ENCODE measurements at places on chromosomes 1 and 21.

GRCh38 chr21:26782331-26782730 is 62.9 kb downstream of the ADAMTS1 start:
- DNase-seq: no peak

DNA sequence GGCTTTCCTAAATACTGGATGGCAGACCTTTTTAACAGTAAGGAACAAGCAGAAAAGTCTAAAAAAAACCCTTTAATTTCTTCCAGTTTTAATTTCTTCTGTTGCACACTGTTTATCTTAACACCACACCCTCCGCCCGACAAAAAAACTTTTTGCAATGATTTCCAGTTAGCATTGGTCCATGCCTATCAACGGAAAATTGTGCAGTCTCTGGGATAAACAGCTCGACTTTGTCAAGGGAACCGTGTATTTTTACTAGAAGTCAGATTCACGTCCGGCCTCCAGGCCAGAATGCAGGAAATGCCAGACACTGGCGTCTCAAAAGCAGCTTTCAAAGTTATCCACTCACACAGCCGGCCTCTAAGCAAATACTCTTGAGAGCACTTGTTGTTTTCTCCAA is 378 bp upstream of the NUP210L start:
- no peak for DNase-seq

DNA sequence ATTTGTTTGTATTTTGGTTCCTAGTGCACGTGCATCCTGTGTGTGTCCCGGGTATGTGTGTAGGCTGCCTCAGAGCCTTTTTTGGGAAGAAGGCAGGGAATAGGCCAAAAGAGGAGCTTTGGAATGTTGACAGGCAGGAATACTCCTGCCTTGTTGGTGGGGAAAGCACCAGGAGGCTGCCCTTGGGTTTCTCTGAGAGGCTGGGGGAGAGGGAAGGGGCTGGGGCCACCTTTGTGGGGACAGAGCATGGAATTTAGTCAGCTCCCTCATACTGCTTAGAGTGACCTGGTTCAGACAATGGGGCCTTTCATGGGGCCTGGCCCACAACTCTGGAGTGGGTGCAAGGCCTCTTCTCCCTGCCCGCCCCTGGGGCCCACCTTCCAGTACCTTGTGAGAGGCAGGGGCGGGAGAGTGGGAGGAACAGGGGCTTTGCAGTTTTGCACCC is 31.3 kb downstream of the ACOT11 start:
- no peak for DNase-seq

DNA sequence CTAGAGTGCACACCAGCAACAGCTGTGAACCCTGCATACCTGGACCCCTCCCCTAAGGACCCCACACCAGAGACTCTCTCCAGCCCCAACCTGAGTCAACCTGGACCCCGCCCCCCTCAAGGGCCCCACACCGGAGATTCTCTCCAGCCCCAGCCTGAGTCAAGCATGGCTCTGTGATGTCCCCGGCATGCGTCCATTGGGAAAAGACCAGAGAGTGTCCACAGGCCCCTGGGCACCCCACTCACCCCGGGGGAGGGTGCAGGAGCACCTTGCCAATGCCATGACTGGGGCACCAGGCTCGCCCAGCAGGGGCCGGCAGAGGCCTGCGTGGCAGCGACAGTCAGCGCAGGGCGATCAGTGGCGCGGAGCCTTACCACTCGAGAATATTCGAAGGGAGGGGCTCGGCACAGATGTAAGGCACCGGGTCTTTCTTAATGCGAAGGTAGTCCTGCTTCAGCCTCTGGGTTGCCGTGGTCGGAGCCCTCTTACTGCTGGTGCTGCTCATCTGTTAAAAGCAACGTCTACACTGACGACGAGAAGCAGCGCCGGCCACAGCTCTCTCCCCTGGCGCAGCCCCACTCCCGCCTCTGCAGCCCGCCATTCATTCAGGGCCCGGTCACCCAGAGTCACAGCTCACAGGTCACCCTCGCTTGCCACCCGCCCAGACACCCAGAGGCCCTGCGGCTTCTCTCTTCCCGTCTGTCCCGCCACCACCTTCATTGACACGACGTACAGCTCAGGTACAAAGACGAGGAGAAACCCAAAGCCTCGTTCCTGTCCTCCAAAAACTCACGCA is 6.0 kb downstream of the UBE2J2 start:
- DNase-seq: no peak

- DNase-seq: no peak
Measured at GRCh38 chr1:170041423-170042192, 32.9 kb downstream of the KIFAP3 start.

DNA sequence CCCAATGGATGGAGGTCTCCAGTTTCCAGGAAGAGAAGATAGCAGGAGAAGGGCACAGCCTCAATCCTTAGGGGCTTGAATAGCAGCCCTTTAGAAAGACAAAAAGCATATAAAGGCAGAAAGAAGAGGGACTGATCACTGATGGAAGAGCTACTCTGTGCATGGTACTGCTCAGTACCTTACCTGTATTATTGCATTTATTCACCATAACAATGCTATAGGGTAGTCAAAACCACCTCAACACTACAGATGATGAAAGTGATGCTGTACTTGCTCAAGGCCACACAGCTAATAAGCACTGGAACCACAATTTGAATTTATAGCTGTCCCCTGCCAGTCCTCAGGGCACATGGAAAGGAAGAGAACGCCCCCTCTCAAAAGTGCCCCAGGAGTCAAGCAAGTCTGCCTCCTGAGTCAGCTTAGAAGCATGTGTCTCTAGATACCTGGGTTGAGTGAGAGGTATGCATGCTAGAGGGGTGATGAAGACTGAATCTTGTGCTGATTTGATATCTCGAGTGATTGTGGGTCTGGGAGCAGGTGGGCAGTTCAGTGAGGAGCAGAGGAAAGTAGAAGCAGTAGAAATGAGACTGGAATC is 13.6 kb downstream of the DDAH1 start:
- no peak for DNase-seq

DNA sequence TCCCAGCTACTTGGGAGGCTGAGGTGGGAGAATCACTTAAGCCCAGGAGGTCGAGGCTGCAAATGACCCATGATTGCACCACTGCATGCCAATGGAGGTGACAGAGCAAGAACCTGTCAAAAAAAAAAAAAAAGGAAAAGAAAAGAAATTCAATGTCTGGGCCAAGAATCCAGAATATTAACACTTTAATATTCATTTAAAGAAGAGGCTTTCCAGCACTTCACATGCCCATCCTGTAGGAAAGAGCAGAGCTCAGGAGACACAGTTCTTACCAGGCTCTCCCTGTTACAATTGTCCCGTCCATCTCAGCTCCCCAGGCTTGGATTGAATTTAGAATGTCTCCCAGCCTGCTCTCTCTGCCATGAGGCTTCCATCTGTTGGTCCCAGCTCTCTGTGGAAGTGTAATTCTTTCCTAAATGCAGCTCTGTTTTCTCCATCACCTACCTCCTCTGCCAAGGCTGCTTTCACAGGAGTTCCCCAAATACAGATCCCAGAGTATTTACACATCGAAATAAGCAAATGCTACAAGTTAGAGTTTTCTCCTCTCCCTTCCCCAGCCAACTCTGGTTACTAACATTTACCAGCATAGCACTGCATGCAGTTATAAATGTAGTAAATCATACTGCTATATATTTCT is 116.6 kb upstream of the CDC42BPA start:
- no peak for DNase-seq

- peak; percentile 16 for DNase-seq
Measured at GRCh38 chr21:38804789-38805327, 871 bp upstream of the ETS2 start.

GRCh38 chr1:35047188-35047858 is 15.6 kb upstream of the ZMYM6 start:
- DNase-seq: no peak

GRCh38 chr1:221939607-221940006 is 197.7 kb upstream of the DUSP10 start:
- DNase-seq: no peak

DNA sequence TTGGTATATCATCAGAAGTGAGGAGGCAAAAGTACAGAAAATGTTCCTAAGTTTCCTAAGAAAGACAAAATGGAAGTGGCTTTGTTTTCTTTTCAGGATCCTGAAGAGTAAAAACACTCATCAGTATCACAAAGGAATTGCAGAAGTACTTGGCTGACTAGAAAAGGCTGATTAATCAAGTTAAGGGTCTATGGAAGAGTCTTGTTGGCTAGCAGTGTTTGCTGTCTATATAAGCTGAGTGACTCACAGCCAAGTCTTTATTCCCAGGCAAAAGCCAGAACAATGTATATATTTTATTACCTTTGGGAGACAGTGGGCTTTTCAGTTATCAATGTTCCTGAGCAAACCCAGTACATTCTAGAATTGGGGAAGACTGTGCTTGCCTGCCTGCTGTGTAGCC is 777.0 kb downstream of the PLA2G4A start:
- DNase-seq: no peak

DNA sequence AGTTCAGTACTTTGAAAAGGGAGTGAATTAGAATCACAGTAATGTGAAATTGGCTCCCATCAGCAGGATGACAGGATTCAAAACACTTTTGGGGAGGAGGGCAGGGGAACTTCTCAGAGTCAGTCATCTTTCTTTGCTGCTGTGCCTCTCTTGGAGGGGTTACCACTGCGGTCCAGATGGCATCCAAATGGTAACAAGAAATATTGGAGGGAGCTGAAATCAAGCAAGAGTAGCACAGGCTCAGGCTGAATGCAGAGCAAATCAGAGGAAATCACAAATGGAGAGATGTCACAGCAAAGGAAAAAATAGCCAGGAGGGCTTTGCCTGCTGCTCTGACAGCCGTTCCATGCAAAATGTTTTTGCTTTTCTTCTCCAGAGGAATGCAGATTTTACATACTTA is 75.0 kb upstream of the C8B start:
- no peak for DNase-seq

GRCh38 chr1:50181027-50181663 is 72.4 kb downstream of the ELAVL4 start:
- no peak for DNase-seq

- DNase-seq: no peak
Measured at GRCh38 chr1:28887835-28888682, 26.3 kb upstream of the EPB41 start.

DNA sequence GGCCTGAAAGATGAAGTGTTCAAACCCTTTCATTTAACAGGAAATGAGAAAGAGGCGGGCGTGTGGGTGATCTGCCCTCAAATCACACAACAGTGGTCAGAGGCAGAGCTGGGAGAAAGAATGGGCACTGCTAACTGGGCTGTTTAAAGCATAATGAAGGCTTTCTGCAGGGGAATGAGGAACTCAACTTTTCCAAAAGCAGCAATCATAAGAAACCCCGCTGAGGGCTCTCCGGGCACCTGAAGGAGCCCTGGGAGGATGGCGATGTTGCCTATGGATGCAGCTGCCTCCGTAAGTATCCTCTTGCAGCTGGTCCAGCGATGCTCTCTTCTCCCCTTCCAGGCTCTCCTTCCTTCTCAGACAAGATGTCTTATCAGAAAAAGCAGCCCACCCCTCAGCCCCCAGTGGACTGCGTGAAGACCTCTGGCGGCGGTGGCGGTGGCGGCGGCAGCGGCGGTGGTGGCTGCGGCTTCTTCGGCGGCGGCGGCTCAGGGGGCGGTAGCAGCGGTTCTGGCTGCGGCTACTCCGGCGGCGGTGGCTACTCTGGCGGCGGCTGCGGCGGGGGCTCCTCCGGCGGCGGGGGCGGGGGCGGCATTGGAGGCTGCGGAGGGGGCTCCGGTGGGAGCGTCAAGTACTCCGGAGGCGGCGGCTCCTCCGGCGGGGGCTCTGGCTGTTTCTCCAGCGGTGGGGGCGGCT is 1.2 kb downstream of the LORICRIN start:
- no peak for DNase-seq

- no peak for DNase-seq
Measured at GRCh38 chr1:223144914-223145313, 1.9 kb upstream of the TLR5 start.

DNA sequence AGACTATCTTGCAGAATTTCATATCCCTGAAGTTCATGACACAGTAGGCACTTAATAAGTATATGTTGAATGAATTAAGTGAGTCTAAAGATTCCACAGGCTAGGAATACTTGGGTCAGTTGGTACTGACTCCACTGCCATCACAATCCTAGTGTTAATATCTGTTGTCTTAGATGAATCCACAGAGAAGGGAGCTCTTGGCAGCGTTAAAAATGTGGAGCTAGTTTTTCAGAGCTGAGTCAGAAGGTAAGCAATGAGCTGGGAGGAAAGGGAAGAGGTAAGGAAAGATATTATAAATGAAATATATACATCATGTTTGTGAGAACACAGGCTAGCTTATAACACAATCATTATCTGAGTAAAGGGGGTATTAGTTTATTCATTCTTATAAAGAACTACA is 21.8 kb upstream of the GORAB start:
- DNase-seq: no peak

DNA sequence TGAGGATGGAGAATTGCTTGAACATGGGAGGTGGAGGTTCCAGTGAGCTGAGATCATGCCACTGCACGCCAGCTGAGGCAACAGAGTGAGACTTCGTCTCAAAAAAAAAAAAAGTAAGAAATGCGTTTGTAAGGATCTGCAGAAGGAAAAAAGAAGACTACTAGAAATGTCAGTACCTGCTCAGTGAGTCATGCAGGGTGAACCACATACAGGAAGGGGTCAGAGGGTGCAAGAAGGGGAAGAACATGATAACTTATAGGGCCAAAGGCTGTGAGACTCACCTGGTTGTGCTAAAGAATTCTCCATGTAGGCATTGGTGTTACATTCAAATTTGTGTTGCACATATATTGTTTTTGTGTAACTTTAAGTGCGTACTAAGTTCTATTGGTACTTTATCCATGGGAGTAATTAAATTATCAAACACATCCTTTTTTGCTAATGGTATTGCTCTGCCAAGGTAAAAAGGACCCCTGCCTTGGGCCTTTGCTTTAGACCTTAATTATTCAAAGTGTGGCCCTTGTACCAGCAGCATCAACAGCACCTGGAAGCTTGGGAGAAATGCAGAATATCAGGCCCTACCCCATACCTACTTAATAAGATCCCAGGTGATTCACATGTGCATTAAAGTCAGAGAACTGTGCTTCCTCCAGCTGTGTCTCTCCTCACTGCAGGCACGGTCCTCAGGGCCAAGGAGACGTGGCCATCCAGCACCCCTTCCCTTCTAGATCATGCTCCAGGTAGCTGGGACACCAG is 96.4 kb upstream of the PPP2R5A start:
- DNase-seq: no peak

GRCh38 chr1:27604579-27605299 is 795 bp upstream of the AHDC1 start:
- DNase-seq: no peak

GRCh38 chr1:157870490-157870889 is 28.9 kb upstream of the CD5L start:
- no peak for DNase-seq

DNA sequence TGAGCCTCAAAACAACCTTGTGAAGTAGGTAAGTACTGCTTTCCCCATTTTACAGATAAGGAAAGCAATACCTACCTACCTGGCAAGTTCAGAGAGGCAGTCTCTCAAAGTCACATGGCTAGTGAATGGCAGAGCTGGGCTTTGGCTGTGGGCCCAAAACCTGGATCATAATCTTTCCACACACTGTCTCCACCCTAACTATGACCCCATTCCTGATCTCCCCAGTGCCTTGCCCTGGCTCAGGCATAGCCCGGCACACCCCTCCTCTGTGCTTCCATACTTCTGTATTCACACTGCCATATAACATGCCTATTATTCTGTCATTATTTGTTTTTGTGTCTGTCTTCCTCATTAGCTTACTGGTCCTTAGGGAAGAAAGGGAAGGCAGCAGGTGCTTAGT is 15.9 kb downstream of the GNG12 start:
- no peak for DNase-seq
